Mesendoderm (in vitro differentiated cells): ENCODE measurements at places on chromosomes 3 and 15.

- DNase-seq = no peak
Measured at GRCh38 chr3:5442106-5442785, 254.7 kb downstream of the EDEM1 start.

- DNase-seq = peak; percentile 47
Measured at GRCh38 chr3:43316783-43317460, 30.6 kb downstream of the SNRK start.

DNA sequence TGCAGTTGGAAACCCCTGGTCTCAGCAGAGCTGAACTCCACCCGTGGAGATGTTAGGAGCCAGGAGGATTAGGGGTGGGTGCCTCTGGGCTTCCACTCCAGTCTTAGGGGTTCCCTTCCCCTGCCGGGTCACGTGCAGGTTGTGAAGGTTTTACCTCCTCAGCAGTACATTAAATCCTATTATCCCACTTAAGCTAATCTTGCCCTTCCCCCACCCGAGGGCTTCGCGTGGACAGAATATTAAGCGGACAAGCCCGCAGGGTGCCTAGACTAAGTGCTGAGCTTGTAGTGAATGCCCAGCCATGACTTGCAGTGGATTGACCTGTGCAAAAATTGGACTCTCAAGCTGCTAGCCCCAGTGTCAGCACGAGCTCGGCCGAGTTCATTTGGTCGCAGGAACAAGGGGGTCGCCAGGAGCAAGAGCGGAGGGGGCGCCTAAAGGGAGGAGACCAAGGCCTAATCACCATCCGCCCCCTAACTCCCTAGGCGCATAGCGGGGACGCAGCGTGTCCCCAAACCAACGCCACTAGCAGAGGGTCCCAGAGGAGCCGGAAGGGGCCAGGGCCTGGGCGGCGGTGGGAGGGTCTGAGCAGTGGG is 498 bp upstream of the SEMA4B start:
- no peak for DNase-seq

DNA sequence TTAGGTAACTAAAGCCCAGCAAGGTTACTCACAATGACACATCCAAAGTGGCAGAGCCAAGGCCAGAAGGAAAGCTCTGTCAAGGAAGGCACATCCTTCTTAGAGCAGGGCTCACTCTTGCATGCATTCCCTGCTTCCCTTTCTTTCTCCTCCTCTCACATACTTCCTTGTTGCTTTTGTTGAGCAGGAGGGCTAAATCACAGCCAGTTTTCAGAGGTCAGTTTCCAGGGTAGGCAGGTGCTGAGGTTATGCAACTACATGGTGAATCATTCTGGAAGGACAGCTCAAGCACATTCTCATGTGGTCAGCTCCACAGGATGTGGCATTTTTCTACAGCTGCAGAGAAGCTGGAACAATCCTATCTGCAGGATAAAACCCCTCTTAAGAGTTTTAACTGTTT is 275.6 kb downstream of the ZNF621 start:
- peak; percentile 83 for DNase-seq

- no peak for DNase-seq
Measured at GRCh38 chr3:42061025-42061712, 30.0 kb upstream of the TRAK1 start.

- DNase-seq = no peak
Measured at GRCh38 chr3:174102866-174103265, 705.3 kb downstream of the NLGN1 start.
